K562 (cell line): ENCODE measurements at places on chromosomes 6 and 20.

GRCh38 chr6:11722220-11722619 lies 56.4 kb downstream of the ADTRP start:
- DNase-seq = no peak

DNA sequence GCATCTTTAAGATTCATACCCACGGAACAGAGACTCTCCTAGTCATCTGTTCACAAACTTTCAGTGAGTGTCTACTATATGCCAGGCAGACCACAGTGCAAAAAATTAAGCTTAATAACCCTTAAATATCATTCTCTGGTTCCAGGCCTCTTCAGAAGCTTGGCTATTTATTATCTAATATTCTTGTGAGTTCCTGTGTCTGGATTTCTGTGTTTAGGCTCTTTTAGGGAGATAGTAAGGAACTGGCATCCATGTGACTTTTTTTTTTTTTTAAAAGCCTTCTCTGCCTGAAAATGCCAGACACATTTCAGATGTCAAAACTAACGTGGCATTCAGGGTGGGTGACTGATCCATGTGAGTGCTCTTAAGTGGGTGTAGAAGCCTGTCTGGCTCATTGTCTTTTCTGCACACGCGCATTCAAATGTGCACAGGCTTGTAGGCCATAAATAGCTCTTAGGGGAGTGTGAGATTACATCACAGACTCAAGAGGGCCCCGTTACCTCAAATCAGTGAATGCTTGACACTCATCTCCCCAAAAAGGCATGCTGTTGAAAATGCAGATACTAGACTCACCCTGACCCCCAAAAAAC lies 141.9 kb downstream of the GMPR start:
- no peak for DNase-seq

- no peak for DNase-seq
Observed at GRCh38 chr6:7758456-7758855, 32.6 kb downstream of the BMP6 start.

GRCh38 chr20:25090492-25091429 lies 8.8 kb upstream of the VSX1 start:
- no peak for DNase-seq

DNA sequence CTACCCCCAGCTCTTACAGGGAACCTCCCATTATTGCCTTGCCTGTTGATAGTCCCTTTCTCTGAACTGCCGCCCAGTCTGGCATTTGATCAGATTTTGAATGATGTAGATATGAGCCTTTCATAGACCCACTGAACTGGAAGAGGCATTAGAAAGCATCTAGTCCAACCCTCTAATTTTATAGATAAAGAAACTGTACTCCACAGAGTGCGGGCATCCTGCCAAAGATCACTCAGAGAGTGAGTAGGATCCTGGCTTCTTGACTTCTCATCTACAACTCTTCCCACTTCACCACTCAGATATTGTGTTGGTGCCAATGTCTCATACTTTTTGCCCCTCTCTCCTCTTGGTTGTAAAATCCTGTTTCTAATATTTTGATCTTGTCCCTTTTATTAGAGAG lies 179.2 kb upstream of the BMP2 start:
- no peak for DNase-seq

GRCh38 chr20:8293750-8294149 lies 161.7 kb downstream of the PLCB1 start:
- DNase-seq = no peak

DNA sequence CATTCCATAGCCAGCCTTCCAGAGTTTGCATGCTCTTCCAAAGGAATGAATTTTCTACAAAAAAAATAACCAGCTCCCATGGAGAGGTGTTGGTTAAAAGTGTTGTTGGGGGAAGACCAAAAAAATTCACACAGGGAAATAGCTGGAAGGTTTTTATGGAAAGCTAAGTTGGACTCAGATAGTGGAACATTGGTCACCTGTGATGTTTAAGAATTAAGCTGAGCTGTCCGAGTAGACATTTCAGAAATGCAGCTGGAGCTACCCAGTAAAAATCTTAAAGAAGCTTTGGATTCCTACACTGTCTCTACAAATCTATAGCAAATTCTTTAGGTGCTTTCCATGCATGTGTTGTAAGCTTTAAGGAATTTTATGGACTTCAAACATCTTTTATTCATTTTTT lies 155.5 kb downstream of the THBS2 start:
- DNase-seq = no peak

- DNase-seq = no peak
Observed at GRCh38 chr6:50822078-50822476, 3.4 kb downstream of the TFAP2B start.

DNA sequence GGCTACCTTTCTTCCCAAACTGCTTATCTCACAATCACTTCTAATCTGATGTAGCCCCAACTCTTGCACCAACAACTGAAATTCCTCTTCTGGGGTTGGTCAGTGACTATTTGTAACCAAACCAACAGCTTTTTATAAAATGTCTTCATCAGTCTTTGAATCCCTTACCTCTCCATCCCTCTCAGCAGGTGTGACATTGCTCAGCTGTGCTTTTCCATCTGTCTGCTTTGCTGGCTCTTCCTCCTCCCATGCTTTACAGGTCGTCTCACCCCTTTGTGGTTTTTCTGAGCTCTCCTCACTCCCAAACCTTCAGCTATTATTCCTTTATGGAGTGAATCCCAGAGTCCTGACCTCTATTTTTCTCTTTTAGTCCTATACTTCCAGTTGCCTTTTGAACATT lies 5.9 kb downstream of the MAP7 start:
- DNase-seq = no peak

GRCh38 chr20:63191400-63191799 lies 24.5 kb downstream of the YTHDF1 start:
- DNase-seq = no peak

- DNase-seq = no peak
Observed at GRCh38 chr6:40349901-40350746, 237.0 kb downstream of the LRFN2 start.

DNA sequence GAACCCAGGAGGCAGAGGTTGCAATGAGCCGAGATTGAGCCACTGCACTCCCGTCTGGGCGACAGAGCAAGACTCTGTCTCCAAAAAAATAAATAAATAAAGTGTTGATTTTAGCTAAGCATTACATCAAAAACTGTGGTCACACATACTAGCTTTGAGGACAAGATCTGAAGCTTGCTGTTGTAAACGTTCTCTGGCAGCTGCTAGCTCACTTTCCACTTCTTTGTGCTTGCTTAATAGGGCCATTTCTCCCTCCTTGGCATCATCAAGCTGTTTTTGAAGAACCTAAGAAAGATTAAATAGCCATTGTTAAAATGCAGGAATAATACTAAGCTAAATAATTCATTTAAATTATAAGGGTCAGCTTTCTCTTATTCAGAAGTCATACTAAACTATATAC lies 55.7 kb downstream of the FAM184A start:
- no peak for DNase-seq

DNA sequence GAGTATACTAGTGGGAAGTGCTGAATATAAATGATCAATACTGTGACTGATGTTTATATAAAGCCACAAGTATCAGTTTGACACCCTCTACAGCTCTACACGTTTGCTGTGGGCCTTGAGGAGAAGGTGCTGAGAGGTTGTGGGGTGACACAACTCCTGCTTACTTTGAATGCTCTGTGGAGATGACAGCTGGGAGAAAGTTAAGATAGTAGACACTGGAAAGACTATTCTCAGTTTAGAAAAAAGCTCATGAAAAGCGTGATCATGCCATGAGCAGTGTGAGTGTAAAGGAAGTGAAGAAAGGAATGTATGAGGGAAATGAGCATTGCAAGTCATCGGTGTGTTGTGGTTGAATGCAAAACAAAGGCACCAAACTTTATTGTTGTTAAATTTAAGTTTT lies 215.8 kb downstream of the UTRN start:
- no peak for DNase-seq

- no peak for DNase-seq
Observed at GRCh38 chr20:37853823-37854375, 49.0 kb upstream of the VSTM2L start.
